Hippocampal formation (tissue), 2 donors: ENCODE measurements at places on chromosomes 13 and 19.
A peak's percentile ranks its signal among the peaks of the same experiment; 100 is the strongest.

GRCh38 chr19:49126575-49126974 lies 7.2 kb downstream of the PPFIA3 start:
- DNase-seq = no peak

DNA sequence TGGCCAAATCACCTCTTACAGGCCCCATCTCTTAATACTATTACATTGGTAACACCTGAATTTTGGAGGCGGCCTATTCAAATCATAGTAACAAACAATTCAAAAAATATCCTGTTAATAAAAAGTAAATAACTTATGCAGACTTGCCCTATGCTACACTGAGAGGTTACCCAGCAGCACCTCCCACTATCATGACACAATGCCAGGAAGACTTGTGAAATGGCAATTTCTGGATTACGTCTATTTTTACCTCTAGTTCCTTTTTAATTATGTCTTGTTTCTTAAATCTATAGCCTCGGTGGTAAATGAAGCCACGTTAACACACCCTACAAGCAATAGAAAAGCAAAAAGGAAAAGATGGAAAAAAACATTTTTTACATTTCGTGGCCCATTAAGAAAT lies 6.2 kb upstream of the DZIP1 start:
- DNase-seq = no peak

DNA sequence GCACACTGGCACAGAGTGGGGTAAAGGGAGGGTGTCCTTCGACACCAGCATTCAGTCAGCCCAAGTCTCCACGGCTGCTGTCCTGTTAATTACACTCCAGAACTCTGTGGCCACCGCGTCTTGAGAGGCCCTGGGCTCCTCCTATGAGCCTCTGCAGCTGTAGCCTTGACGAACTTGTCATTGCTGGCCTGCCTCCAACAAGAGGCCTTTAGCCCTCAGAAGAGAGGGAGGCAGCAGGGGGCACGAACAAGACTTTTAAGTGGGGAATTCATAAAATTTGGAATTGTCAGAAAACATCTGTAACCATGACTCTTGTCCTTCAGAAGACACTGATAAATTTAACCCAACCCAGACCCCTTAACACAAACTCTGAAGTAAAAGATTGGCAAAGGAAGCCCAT lies 241.9 kb downstream of the UQCRFS1 start:
- no peak for DNase-seq

DNA sequence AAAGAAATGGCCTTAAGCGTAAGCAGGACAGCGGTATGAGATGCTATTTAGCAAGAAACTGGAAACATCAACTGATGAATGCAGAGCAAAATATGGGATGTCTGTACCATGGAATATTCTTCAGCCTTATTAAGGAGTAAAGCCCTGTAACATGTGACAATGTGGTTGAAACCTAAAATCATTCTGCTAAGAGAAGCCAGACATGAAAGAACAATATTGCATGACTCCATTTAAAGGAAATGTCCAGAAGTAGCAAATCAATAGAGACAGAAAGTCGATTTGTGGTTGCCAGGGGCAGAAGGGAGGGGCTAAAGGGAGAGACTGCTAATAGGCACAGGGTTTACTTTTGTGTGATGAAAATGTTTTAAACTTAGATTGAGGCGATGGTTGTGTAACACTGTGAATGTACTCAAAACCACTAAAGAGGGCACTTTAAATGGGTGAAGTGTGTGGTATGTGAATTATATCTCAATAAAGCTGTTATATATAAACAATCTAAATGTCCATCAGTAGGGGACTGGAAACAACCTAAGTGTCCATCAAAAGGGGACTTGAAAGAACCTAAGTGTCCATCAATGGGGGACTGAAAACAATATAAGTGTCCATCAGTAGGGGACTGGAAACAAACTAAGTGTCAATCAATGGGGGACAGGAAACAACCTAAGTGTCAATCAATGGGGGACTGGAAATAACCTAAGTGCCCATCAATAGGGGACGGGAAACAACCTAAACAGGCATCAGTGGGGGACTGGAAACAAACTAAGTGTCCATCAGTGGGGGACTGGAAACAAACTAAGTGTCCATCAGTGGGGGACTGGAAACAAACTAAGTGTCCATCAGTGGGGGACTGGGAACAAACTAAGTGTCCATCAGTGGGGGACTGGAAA lies 45.4 kb downstream of the CCL25 start:
- DNase-seq = no peak

GRCh38 chr19:10966809-10967208 lies 6.0 kb downstream of the SMARCA4 start:
- no peak for DNase-seq

DNA sequence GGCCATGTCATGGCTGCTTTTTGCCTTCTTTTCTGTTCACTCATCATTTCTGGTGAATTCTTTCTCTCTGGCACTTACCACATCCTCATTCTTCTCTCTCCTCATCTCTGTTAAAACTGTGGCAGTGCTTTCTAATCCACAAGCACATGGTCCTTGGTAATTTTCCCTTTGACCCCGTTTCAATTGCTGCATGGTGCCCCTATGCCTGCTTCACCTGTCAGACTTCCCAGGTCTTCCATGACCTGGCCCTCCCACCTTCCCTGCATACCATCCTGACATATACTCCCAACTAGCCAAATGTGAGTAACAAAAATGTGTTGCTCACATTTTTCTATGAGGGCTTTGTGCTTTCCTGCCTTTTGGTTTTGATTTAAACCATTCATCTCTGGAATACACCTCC lies 286.5 kb downstream of the MTUS2 start:
- no peak for DNase-seq

- DNase-seq = no peak
These were observed 17.5 kb upstream of the FLT3 start for GRCh38 chr13:28117689-28118377.

GRCh38 chr13:98570929-98571372 lies 6.0 kb downstream of the STK24 start:
- DNase-seq = no peak

- peak; percentile 7 for DNase-seq
These were observed 30.0 kb downstream of the VAV1 start for GRCh38 chr19:6802336-6803035.
